ENCODE measurements at places on chromosomes 12 and 14. TPM values are rescaled to one million over a fixed set of nuclear protein-coding genes. Genes with fewer than 3 reads are reported as not detected.

The DYNLL1 gene
- 419 TPM for total RNA-seq

The FMNL3 gene
- total RNA-seq: 4.4 TPM

The SLC17A8 gene
- total RNA-seq: not detected

The GCN1 gene
- total RNA-seq: 188 TPM

DNA sequence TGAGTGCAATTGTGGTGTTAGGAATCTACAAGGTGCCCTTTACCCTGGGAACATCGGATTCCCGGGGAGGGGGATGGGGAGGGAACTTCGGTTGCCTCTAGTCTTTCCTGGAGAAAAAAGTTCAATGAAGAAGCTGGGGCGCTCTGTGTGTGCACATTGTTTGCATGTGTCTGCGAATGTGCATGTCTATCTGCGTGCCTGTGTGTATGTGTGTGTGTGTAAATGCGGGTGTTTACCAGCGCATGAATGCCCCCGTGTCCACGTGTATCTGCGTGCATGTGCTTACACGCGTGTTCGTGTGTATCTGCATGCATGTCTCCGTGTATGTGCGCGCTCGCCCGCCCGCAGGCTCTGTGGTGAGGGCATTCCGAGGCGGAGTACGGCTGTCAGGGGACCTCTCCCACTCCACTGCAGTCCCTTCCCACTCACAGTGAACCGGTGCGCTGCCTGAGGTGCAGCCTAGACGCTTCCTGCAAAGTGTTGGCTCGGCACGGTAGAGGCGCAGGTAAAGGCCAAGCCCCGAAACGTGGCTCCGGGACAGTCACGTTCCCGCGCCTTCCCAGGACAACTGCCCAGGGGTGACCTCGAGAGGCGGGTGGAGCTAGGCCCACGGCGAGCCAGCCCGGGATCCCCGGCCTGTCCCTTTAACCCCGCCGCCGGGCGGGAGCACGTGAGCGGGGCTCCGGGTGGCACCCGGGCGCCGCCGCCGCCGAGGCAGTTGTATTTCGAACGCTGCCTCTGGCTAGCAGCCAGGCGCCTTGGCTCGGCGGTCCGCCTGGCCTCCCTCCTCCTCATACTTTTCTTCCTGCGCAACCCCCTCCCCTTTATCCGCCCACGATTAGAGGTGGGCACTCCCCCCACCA, 539 bp upstream of the HMGA2 start:
- no peaks in the 10 kb centered on the region for H3K27me3 ChIP-seq
- H3K27ac ChIP-seq: peak overlapping the region; percentile 87
- peak overlapping the region; percentile 87 for H3K4me3 ChIP-seq
- peaks cover 64% of the 10 kb centered on the region for H3K36me3 ChIP-seq
- peaks cover 33% of the 10 kb centered on the region for H3K4me1 ChIP-seq

GRCh38 chr14:99663386-99664057, 18.6 kb downstream of the HHIPL1 start:
- H3K4me1 ChIP-seq: peaks cover under 1% of the 10 kb centered on the region
- no peak overlapping the region for H3K27ac ChIP-seq
- DNase-seq: no peak
- H3K27me3 ChIP-seq: peaks cover 52% of the 10 kb centered on the region
- no peaks in the 10 kb centered on the region for H3K36me3 ChIP-seq

DNA sequence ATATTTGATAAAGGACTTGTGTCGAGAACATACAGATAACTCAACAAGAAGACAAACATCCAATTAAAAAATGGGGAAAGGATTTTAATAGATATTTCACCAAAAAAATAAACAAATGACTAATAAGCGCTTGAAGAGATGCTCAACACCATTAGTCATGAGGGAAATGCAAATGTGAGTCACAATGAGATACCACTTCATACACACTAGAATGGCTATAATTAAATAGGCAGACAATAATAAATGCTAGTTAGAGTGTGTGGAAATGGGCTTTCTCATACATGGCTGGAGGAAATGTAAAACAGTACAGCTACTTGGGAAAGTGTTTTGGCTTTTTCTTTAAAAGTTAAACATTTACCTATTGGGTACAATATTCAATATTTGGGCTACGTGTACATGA, 34.8 kb downstream of the DLK1 start:
- H3K4me3 ChIP-seq: no peak overlapping the region
- no peaks in the 10 kb centered on the region for H3K36me3 ChIP-seq
- no peak for DNase-seq
- H3K27ac ChIP-seq: peak overlapping the region; percentile 48
- peaks cover 22% of the 10 kb centered on the region for H3K27me3 ChIP-seq
- H3K4me1 ChIP-seq: peaks cover 14% of the 10 kb centered on the region

GRCh38 chr14:22566845-22567244, 22.2 kb downstream of the DAD1 start:
- no peak overlapping the region for H3K27ac ChIP-seq
- H3K27me3 ChIP-seq: no peaks in the 10 kb centered on the region
- H3K4me3 ChIP-seq: no peak overlapping the region
- H3K4me1 ChIP-seq: peaks cover 29% of the 10 kb centered on the region

DNA sequence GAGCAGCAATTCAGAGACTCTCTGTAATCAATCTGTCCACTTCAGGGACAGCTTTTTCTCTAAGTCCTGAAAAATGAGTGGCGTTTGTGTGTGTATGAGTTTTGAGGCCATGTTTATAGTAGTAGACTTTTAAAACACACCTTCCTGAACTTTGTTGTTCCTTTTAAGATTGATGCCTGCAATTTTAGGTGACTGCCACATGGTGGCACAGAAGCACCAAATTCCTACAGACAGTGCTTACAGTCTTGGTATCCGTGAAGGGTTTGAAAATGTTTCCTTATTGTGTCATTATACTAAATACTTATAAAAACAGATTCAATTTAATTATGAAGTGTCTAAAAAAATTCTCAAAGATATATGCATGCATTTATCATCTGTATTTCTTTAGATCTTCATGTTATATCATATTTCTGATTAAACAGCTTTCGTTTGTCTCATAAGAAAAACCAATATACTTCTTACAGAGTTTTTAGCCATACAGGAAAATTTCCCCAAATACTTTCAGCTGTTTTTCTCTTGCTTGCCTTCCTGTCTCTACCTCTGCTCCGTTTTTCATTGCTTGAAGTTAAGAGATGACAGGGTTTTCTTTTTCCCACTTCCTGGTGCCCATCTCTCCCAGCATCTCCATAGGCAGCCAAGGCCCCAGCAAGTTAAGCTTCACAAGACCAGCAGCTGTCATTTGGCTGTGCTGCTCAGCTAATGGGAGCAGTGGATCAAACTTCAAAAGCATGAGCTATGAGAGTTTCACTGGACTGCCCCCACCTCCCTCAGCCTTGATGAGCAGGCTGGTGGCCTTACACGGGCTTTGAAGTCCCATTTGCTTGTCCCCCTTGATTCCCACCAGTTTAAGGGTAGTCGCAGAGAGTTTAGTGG, 259.6 kb downstream of the AKAP6 start:
- DNase-seq: peak; percentile 7
- peaks cover 28% of the 10 kb centered on the region for H3K27me3 ChIP-seq
- H3K27ac ChIP-seq: no peak overlapping the region

GRCh38 chr12:52952076-52952801, 3.3 kb downstream of the KRT18 start:
- peak; percentile 48 for DNase-seq
- H3K4me3 ChIP-seq: peak overlapping the region; percentile 87

DNA sequence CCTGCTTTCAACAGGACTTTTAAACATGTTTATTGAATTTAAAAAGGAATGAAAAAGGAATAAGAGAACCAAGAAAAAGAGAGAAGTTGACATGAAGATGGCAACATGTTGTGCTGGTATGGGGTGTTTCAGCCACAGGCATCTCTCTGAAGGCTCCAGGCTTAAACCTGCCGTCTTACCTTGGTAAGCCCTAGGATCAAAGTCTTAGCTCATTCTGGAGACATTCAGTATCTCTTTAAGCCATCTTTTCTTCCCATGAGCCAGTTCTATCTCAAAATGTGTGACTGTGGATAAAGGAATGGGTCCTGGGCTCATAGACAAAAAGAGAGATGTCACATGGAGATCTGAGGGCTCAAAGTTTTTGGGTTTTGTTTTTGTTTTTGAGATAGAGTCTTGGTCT, 1.6 kb upstream of the TFCP2 start:
- no peaks in the 10 kb centered on the region for H3K36me3 ChIP-seq
- H3K4me3 ChIP-seq: no peak overlapping the region
- DNase-seq: no peak
- H3K27ac ChIP-seq: no peak overlapping the region

DNA sequence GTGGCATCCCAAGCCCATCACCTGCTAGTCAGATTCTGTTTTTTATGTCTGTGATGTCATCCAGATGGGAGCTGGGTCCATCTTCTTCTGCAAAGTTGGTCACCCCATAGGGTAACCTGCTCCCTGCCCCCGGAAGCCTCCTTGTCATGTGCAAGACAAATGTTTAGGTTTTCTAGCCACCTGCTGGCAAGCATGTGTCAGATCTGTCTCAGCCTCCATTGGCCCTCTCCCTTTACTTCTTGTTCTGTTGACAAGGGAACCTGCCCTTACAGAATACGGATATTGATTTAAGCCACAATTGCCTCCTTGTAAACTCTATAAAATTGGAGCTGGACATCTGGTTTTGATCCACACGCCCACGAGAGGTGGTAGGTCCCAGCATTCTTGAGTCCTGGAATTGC, 7.5 kb downstream of the NTF3 start:
- H3K4me3 ChIP-seq: no peak overlapping the region
- H3K4me1 ChIP-seq: no peaks in the 10 kb centered on the region
- peaks cover 9% of the 10 kb centered on the region for H3K27me3 ChIP-seq
- no peak overlapping the region for H3K27ac ChIP-seq

- no peak for DNase-seq
- H3K4me1 ChIP-seq: no peaks in the 10 kb centered on the region
- H3K4me3 ChIP-seq: no peak overlapping the region
- H3K36me3 ChIP-seq: no peaks in the 10 kb centered on the region
- no peaks in the 10 kb centered on the region for H3K27me3 ChIP-seq
Measured at GRCh38 chr14:42980419-42980818, 1373.7 kb downstream of the LRFN5 start.

GRCh38 chr12:59580050-59580449, 15.8 kb upstream of the SLC16A7 start:
- H3K36me3 ChIP-seq: no peaks in the 10 kb centered on the region
- H3K4me3 ChIP-seq: no peak overlapping the region
- no peak overlapping the region for H3K27ac ChIP-seq
- no peaks in the 10 kb centered on the region for H3K4me1 ChIP-seq

DNA sequence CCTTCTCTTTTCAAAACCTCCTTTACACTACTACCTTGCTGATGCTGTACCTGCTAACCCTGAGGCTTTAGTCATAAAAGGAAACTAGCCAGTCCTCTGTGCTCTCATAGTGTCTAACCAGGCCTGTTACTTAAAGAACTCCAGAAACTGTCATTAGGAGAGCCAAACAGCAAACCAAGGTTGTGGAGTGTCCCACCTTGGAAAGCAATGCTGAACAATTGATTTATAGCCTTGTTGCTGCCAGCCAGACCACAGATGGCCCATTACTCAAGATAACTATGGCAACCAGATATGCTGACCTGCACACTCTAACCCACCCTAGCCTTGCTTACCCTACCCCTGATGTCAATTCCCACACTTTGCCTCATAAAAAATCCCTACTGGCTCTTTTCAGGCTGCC, 26.5 kb upstream of the BCAT1 start:
- no peak overlapping the region for H3K27ac ChIP-seq
- no peak overlapping the region for H3K4me3 ChIP-seq
- H3K36me3 ChIP-seq: no peaks in the 10 kb centered on the region
- no peaks in the 10 kb centered on the region for H3K4me1 ChIP-seq
- DNase-seq: no peak

GRCh38 chr12:94768398-94769046, 118.2 kb upstream of the TMCC3 start:
- no peak overlapping the region for H3K27ac ChIP-seq
- peaks cover 9% of the 10 kb centered on the region for H3K4me1 ChIP-seq
- no peak overlapping the region for H3K4me3 ChIP-seq
- DNase-seq: no peak

All from Calu3 (cell line).